GDM1 (cell line): ENCODE measurements at places on chromosomes 7 and 10.

DNA sequence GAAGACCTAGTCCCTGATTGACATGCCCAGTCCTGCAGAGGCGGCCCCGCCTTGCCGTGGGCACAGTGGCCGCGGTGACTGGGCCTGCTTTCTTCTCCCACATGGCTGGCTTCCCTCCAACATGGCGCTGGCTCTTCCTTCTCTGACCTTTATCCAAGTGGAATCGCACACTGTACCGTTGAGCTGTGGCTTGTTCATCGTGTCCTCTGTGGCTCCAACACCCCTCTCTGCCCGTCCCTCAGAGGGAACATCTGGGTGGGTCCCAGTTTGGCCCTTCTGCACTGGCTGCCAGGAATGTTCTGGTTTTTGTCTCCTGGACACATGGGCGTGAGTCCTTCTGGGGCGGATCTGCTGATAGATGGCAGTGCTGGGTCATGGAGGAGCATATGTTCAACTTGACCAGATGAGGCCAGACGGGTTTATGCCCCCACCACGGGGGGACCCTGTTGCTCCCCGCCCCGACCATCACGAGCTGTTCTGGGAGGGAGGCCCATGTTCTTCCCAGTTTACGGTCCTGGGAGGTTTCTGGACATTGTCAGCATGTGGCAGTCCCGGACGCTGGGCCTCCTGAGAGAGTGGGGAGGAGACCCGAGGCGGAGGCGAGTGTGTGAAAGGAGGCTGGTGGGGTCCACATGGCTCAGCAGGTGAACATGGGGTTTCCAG lies 63.5 kb downstream of the LHPP start:
- DNase-seq = no peak

GRCh38 chr10:122343135-122343800 lies 31.2 kb upstream of the PLEKHA1 start:
- no peak for DNase-seq

DNA sequence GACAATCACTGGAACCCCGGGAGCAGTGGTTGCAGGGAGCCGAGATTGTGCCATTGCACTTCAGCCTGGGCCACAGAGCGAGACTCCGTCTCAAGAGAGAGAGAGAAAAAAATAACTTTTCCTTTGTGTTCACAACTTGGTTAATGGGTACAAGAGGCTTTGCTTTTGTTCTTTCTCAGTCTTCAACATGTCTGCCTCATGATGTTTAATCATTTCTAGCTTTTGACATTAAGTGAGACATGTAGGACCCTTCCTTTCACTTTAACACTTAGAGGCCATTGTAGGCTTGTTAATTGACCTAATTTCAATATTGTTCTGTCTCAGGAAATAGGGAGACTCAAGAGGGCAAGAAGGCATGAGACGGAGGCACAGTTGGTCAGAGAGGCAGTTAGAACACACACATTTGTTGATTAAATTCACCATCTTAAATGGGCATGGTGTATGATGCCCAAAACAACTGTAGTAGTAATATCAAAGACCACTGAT lies 9.3 kb upstream of the CRCP start:
- DNase-seq = no peak

- DNase-seq = no peak
Observed at GRCh38 chr7:114152314-114152938, 233.6 kb upstream of the PPP1R3A start.

- no peak for DNase-seq
Observed at GRCh38 chr7:26858241-26858715, 6.1 kb downstream of the SKAP2 start.

DNA sequence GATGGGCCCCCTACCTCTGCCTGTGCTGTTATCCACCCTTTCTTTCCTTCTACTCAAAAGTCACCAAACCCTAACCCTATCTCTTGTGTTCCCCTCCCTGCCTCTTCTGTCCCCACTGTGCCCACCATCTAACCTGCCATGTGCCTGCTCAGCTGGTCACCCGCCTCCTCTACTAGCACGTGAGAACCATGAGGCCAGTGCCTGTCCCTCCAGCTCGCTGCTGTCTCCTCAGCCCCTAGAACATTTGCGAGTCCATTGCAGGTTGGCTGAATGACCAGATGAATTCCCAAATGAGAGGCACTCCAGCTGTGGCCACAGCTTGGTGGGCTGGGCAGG lies 129.0 kb downstream of the ARHGAP22 start:
- DNase-seq = no peak

GRCh38 chr7:157412021-157412443 lies 75.2 kb downstream of the DNAJB6 start:
- DNase-seq = no peak

GRCh38 chr7:51289623-51290303 lies 26.8 kb downstream of the COBL start:
- no peak for DNase-seq

- no peak for DNase-seq
Observed at GRCh38 chr10:126110489-126111180, 214.3 kb downstream of the FANK1 start.

GRCh38 chr7:123096434-123096833 lies 100.9 kb upstream of the TAS2R16 start:
- DNase-seq = no peak

- no peak for DNase-seq
Observed at GRCh38 chr7:103124429-103124979, 24.4 kb downstream of the NAPEPLD start.

GRCh38 chr7:77680266-77680665 lies 16.0 kb upstream of the RSBN1L start:
- DNase-seq = no peak

- no peak for DNase-seq
Observed at GRCh38 chr7:2466675-2467074, 9.5 kb downstream of the GRIFIN start.

DNA sequence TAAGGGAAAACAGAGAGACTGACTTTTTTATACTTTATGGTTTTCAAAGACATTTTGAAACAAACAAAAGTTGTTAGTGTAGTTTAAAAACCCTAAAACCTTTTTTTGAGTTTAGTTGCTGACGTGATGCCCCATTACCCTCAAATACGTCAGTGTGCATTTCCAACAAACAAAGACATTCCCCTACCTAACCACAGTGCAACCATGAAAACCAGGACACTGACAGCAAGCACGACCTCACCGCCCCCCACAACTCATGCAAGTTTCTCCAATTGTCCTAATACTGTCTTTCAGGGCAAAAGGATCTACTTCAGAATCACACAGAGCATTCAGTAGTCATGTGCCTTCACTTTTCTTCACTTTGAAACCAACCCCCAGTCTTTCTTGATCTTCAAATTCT lies 75.0 kb downstream of the WNT2 start:
- DNase-seq = no peak

DNA sequence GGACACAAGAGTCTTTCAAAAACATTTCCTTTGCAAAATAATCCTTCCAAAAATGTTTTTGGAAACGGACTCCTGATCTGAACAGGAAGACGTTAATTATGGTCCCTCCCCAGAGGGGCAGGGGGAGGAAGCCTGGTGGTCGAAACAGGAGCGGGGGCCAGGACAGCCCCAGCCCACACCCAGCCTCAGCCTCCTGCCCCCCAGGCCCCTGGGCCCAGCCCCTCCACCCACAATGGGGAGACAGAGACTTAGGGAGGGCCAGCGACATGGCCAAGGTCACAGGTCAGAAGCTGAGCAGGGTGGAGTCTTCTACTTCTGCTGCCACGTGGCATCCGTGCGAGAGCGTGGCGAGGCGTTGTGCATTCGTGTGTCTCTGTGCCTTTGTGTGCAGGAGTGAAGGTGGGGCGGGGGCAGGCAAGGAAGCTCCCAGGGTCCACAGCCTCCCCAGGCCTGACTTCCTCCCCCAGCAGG lies 14.0 kb upstream of the GRIFIN start:
- no peak for DNase-seq

DNA sequence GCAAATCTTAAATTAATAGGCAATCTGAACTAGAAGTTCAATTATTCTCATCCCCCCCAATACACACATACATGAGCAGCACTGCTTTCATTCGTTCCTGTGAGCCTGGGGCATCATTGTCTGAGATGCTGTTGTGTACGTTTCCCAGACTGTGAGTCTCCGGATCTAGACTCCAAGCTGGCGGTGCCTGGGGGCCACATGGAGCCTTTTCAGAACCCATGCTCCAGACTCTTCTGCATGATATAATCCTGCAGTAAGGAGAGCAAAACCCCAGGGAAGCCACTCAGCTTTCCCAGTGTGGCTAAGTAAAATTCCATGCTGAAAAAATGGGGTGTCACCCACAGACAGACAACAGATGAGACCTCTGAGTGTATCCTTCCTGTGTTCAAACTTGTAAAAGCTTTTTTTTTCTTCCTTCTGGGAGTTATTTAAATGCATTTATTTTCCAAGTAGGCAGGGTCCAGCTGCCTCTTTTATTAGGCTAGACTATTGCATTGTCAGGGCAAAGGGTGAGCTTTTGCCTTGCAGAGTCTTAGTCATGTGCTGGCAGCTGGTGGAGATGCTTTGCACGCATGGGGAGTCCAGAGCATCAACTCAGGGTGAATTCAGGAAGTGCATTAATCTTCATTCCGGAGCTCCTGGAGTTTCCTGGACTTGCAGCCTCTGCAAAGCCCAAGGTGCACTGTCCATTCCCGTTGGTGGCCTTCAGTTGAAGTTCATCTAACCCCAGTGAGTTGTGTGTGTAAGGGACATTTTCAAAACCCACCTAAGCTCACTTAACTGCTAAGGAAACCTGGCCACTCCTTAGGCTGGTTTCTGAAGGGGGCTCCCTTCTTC lies 185.7 kb upstream of the ADO start:
- DNase-seq = no peak

- DNase-seq = no peak
Observed at GRCh38 chr10:78763651-78764395, 304.9 kb upstream of the ZMIZ1 start.

- no peak for DNase-seq
Observed at GRCh38 chr7:94304878-94305277, 89.8 kb upstream of the COL1A2 start.

- no peak for DNase-seq
Observed at GRCh38 chr7:23514755-23515154, 17.0 kb downstream of the TRA2A start.

- no peak for DNase-seq
Observed at GRCh38 chr10:8721650-8722049, 667.2 kb downstream of the GATA3 start.

GRCh38 chr7:55303220-55303619 lies 61.9 kb upstream of the LANCL2 start:
- DNase-seq = no peak

DNA sequence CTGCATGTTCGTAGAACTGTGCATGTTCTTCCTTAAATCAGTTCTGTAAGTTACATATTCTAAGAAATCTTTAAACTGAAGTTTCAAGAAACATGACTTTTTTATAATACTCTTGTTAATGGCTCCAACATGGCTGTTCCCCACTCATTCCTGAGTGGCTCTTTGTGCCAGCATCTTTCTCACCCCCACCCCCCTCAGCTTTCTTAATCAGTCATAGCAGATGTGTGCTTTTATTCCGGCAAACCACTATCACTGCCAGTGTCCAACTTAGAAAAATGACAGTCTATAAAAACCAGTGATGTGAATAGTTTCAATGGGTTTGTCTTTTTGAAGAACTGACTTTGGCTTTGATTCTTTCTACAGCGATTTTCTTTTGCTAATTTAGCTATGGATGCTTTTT lies 37.6 kb downstream of the PITRM1 start:
- no peak for DNase-seq

GRCh38 chr10:122980209-122981065 lies at the start of gene PSTK:
Gene PSTK, plus strand, starts transcription at chr10:122980401. Its CDS starts 79 bp downstream, at chr10:122980480.
- peak; percentile 90 for DNase-seq

DNA sequence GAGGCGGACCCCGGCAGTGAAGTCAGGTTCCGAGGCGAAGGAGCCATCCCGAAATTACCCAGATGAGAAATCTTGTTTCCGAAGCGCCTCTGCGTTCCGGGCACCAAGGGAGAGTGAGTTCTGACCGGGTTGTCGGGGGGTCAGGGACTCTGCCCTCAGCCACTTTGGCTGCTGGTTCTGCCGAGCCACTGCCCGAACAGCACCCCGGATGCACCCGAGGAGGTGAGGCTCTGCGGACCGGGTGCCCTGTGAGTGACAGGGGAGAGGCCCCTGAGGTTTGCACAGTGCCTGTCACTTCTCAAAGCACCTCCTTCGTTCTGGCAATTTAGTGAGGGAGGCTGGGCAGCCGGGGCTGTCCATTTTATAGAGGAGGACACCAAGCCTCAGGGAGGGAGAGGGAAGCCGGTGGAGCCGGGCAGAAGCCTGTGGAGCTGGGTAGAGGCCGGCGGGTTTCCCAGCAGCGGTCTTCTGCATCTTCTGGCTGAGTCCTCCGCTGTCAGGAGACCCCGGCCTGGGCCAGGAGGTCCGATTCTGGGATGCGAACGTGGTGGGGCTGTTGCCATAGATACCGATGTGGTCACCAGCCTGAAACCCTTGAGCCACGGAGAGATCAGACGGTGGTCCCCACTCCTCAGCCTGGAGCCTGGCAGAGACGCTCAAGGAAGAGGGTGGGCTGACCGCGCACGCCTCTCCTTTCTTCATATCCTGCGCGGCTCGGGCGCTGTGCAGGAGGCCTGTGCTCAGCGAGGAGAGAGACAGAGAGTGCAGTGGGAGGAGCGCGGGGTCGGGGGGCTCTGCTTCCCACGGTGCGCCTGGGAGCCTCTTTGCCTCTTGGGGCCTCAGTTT lies 18.9 kb upstream of the SHH start:
- DNase-seq = no peak

DNA sequence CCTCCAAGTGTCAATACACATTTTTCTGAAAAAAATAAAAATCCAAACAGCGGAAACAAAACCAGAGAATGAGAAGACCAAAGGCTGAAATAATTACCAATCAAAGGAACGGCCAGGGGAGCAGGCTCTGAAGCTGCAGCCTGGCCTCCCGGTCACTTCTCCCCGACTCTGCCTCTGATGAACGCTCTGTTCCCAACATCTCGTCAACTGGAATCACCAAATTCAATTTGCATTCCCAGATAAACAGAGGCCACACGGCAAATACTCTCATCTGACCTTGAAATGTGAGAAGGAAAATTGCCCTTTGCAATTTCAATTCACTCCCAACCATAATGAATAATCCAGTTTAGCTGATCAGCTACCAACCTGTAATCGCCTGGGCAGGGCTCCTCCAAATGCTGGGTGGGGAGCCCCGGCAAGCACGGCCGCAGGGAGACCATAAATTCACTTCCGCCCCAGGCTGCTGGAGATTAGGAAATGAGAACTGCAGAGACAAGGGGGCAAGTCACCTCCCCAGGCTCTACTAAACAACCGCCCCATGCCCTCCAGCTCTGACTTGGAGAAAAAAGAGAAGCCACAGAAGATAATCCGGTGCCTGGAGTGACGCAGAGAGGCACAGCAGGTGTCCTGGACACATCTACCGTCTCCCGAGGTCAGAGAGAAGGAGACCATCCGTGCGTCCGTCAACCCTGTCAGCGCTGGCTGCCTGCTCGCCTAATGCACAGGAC lies 153.2 kb downstream of the MAD1L1 start:
- no peak for DNase-seq

GRCh38 chr7:124029396-124030188 lies 3.3 kb downstream of the TMEM229A start:
- no peak for DNase-seq

GRCh38 chr10:102509387-102509786 lies 5.6 kb downstream of the SUFU start:
- DNase-seq = no peak
